ENCODE measurements at places on chromosomes 5 and 9. TPM values are rescaled to one million over a fixed set of nuclear protein-coding genes. Genes with fewer than 3 reads are reported as not detected.

The AK3 gene
- 48.9 TPM for total RNA-seq

The PDE6A gene
- under 0.01 TPM for total RNA-seq

The MTX3 gene
- 18.9 TPM for total RNA-seq

The PDE8B gene
- total RNA-seq, result under 0.01 TPM
